ENCODE measurements at places on chromosomes 2 and 18.

GRCh38 chr2:118607641-118608040, 239.8 kb downstream of the EN1 start:
- no peak for DNase-seq

- DNase-seq: peak; percentile 79
Measured at GRCh38 chr2:36355151-36355889, at the start of gene CRIM1. TSS of gene CRIM1 (plus strand) at chr2:36355778. CDS start at chr2:36356293, 515 bp downstream.

DNA sequence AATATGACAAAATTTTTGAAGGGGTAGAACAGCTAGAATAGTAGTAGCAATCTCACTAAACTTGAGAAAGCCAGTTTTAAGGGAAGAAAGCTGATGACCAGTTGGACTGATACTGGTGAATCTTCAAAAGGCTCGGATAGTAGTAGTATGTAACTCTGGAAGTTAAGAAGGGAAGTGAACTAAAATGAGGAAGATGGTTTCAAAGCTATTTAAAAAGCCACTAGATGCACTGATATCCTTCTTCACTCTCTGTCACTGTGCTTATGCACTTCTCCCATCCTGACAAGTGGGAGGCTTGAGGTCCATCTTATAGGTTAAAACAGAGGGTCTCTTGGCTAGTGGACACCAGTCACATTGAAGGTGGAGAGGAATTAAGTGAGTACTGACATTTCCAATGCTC, 141.1 kb downstream of the NCOA1 start:
- no peak for DNase-seq

GRCh38 chr2:135875491-135876065, 665 bp downstream of the MCM6 start:
- peak; percentile 7 for DNase-seq

GRCh38 chr2:29033172-29033571, 41.2 kb downstream of the PCARE start:
- DNase-seq: peak; percentile 39

GRCh38 chr18:26442126-26442525, 106.2 kb downstream of the KCTD1 start:
- DNase-seq: no peak

DNA sequence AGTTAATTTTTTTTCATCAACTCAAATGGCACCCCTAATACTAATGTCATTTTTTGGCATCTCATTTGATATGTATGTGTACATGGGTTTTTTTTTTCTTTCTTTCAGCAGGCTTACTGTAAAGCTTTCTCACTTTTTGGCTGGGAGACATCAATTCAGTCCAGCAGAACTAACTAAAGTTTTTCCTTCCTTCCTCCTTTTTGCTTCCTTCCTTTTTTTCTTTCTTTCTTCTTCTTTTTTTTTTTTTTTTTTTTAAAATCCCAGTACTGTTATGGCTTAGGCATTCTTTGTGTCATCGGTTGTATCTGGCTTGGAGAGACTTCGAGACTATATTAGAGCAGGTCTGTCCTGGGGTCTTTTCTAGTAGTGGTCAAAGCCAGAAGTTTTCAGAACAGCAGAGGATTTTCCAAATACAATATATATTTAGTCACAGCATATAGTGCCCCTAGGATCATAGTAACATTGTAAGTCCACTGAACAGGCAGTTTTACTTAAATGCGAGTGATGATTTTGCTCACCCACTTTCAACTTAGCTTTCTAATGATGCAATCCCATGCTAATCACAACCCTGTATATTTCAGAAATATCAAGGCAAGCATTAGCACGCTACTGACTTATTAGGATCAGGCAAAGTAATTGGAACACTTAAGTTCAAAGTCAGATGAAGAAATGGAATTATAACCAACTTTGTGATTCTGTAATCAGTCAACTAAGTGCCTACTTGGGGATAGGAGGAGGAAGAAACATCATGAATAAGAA, 4.0 kb downstream of the KLHL29 start:
- DNase-seq: no peak

DNA sequence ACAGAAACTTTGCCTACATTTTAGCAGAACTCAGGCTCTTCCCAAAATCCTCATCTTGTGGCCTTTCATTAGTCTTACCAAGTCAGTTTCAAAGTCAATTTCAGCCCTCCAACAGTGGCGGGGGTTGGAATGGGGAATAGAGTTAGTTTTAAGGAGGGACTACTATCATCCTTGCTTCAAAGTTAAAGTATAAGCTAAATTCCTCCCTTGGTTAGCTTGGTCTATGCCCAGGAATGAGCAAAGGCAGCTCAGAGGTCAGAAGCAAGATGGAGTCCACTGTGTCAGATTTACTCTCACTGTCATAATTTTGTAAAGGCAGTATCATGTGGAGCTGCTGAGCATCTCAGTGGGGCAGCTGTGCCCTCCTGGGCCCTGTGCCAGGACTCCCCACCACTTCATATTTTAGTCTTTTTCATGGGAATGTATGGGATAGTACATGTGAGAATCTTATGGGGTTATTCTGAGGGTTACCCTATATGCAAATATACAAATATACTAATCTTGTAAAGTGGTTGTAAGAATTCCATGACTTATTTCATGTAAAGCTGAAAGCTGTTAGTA, 145.2 kb upstream of the MMADHC start:
- no peak for DNase-seq

DNA sequence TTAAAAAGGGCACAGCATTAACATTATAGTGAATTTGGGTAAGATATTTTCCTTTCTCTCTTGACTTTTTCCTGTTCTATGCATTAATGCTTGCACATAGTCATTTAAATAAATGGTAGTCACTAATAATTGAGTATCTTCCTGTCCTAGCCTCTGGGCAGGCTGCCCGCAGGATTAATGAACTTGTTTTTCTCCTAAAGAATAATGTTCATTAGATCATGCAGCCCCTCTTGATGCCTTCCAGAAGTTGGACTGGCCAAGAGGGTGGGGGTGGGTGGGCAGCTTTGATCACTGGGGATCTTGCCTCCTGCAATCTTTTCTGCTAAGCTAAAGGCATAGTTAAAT, 514.5 kb upstream of the CDH2 start:
- no peak for DNase-seq

- no peak for DNase-seq
Measured at GRCh38 chr2:179830043-179830787, 31.2 kb downstream of the ZNF385B start.

DNA sequence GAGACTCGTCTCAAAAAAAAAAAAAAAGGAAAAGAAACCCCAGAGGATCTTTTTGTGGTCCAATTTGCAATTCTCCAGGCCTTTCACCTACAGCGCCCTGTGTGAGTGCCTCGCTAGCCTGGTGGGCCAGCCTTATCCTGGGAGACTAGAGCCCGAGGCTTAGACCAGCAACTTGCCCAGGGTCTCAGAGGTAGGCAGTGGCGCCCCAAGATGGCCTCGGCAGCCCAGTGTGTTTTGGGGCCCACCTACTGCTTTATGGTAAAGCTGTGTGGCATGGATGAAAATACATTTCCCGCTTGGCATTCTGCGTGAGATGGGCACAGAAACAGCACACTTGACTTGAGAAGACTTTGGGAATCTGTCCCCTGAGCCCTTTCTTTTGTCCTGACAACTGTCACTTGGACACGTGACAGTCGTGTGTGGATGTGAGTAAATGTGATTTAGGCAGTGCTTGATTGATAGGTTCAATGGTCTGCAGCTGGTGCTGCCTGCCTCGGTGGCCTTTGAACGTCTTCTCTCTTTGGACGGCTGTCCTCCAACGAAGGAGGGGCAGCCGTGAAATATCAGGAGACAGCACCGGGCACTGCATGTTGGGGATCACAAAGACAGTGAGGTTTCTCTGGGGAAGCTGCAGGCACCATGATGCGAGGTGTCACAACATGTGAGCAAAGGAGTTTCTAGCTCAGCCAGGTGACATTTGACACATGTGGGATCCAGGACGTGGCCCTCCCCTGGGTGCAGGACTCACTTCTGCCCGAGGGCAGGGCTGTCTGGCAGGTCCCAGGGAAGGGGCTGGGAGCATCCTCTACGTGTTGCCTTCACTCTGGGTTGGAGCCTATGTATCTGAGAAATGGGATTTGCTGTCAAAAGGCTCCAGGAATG, 209.5 kb upstream of the TWIST2 start:
- DNase-seq: no peak

GRCh38 chr2:10449838-10450691, 1.9 kb upstream of the ODC1 start:
- no peak for DNase-seq

DNA sequence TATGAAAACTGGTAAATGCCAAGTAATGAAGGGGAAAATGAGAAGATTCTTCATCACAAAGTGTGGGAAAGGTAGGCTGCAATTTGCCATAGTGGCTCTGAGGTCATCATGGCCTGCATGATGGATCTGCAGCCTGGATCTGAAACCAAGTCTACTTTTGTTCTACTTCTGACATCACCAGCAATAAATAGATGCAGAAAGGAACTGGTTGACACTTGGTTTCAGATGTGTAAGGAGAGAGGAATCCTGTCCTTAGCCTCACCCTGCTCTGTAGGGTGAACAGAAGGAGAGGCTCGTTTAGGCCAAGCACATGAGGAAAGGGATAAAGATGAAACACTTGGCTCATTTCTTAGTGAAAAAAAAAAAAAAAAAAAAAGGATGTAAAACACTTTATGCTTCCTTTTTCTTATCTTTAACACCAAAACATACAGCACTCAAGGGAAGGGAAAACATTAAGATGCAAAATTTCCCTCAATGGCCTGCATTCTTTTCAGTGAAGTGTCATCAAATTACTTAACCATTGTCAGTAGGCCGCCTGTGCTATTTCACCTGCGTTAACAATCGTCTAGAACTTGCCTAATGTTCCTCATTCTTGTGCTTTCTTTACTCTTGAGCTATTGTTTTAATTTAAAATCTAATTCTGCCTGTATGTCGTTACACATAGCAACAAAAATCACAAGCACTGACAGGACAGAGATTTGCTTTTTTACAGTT, 3.9 kb downstream of the NEB start:
- no peak for DNase-seq

- no peak for DNase-seq
Measured at GRCh38 chr2:160442603-160443002, 51.0 kb downstream of the RBMS1 start.

DNA sequence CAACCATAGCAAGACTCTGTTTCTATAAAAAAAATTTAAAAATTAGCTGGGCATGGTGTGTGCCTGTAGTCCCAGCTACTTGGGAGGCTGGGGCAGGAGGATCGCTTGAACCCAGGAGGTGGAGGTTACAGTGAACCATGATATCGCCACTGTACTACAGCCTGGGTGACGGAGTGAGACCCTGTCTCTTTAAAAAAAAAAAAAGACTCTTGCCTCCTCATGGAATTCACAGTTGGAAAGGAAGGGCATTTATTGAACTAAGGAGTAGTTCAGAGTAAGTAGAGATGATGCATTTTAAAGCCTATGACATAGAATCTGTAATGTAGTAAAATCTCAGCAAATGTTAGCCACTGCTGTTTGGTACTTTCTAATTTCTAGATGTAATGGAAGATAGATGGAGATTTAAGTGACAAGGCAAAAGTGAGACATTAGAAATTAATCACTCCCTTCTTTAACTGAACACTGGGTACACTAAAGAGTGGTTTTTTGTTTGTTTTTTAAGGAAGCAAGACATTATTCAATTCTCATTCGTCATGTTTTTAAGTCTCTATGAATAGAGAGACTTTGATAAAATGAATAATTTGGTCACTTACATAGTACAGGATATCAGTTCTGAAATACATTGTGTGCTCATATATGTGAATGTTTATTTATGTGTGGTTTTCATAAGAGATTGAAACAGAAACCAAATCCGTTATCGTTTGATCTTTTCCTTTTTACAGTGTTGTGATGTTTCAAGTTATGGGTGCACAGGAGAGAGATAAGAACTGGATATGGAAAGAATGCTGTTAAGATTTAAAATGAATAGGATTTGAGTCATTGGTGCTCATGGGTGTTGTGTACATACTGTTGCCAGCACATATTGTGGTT, 186.1 kb upstream of the STON1 start:
- DNase-seq: peak; percentile 37

- DNase-seq: peak; percentile 5
Measured at GRCh38 chr2:126359494-126359893, 296.5 kb upstream of the GYPC start.

DNA sequence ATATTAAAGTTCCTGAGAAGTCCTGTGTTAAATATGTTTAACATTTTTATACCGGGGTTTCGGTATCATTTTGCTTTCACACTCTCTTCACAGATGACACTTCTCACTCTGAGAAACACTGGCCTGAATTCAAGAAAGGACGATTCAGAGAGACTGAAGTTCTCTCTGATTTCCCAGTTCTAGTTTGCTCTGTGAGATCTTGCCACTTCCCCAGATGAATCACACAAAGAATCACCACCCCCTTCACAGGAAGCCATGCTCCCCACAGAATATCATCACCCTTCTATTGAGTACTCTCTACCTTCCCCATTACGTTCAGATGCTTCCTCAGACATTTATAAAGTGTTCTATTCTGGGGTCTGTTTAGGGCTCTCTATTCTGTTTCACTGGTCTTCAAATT, 16.1 kb upstream of the CD207 start:
- DNase-seq: no peak

DNA sequence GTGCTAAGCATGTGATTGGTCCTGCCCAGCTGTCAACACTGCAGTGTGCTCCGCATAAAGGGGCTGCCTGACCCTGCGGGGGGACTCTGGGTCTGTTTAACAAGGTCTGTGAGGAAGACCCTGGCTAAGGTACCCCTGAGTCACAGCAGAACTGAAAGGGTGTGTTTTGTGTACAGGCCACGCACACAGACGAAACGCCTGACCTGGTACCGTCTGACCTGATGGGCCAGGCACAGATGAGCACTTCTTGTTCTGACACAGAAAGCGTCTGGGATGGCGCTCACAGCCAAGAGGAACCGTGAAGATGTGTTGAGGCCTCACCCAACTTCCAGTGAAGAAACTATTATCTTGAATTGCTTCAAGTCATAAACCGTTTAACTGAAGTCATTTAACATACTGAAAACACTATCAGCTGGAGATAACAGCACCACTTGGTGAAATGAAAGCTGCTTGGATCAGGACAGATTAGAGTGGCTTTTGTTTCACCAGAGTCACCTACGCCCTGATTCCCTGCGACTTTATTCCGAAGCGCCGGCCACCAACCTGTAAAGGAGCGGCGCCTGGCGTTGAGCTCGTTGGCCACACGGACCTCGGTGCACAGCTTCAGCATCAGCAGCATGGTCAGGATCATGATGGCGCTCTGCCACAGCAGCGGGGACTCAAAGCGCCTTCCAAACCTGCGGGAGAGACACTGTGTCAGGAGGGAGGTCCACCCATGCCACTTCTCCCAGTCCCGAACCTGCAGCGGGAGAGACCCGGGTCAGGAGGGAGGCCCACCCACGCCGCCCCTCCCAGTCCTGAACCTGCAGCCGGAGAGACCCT, 8.5 kb downstream of the SLC66A2 start:
- DNase-seq: no peak

DNA sequence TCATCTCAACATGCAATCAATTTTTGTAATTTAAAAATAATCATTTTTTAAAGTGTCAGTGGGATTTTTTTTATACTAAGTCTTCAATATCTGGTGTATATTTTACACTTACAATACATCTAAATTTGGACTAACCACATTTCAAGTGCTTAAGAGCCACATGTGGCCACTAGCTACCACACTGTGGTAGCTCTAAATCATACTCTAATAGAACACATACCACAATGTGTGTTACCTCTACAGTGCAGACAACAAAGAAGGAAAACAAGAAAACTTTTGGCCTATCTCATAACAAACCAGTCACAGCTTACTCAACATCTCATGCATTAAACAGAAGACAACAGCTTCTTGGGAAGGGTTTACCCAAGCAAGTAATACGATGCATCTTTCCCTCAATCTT, 24.5 kb downstream of the PIAS2 start:
- DNase-seq: no peak

Measured in kidney glomerular epithelial cell (primary cell).